ENCODE measurements at places on chromosomes 16 and 17.

GRCh38 chr17:39205112-39205526 lies 5.0 kb downstream of the RPL19 start:
- DNase-seq, result no peak

DNA sequence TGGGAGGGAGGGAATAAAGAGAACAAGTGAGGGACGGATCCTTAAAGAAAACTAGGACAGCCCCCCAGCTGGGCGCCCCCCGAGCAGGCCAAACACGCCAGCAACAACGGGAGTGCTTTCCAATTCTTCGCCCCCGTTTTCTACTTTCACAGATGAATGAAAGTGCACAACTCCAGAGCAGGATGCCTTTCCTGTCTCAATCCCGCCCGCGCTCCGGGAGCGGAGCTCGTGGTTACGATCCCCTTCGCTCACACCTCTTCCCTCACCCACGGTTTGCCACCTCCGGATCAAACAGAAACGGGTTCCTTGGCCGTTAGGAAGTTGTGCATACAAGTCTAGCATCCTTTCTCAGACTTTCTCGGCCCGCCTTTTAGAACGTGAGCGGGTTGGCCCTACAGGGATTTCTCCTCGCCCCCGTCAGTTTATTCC lies 680 bp downstream of the SKA2 start:
- DNase-seq, result no peak

GRCh38 chr17:44251062-44251461 lies 16.9 kb downstream of the SLC4A1 start:
- no peak for DNase-seq

- DNase-seq, result no peak
Measured at GRCh38 chr17:1179112-1179817, 516 bp downstream of the ABR start.

DNA sequence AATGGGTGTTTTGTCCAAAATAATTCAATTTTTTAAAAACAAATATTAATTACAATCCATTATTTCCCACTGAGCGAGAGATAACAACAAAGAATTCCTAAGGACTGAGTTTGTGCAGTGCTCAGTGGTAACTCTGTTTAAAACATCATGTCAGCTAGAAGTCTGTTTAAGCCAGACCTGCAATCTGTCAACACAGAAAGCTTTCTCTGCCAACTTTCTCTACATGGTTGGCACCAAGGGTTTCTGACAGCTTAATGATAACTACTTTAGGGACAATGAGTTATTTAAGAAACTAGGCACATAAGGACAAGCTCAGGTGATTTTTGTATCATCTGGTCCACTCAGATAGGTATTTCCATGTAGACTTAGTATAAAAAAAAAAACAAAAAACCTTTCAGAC lies 81.8 kb downstream of the WDR59 start:
- no peak for DNase-seq

GRCh38 chr16:81283044-81283443 lies 31.7 kb upstream of the GAN start:
- DNase-seq, result no peak

DNA sequence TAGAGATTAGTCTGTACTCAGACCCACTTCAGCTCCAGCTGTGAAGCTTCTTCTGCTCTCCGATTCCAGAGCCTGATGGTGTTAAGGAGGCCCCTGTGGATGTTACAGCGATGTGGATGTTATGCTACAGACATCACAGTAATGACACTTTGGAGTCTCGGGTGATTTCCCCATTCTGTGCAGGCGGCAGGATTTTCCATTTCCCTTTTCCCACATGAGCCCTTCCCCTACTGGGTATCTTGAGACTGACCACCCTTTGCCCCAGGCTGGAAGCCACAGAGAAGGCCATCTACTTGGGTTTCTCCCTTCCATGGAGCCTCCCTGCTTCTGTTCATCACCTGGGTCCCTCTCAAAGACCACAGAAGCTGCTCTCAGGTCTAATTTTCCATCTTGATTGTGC lies 78.3 kb downstream of the KCNJ12 start:
- no peak for DNase-seq

- no peak for DNase-seq
Measured at GRCh38 chr17:65786479-65786878, 225.0 kb upstream of the AXIN2 start.

DNA sequence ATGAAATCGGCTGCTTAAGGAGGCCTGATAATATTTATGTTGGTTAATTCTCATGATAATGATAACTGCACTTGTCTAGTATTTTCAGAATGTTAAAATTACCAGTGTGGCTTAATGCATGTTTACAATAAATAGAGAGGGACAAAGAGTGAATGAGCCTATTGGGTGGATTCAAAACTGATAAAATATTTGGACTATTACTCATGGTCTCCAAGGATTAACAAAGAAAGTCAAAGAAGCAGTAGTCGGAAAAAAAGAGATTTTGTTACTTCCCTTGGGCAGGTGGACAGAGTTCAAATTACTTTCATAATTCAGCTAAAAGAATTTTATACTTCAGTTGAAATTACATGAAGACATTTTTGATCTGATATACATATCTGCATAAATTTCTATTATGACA lies 258.2 kb upstream of the PMFBP1 start:
- no peak for DNase-seq

- DNase-seq, result no peak
Measured at GRCh38 chr17:74240618-74241205, 27.3 kb downstream of the TTYH2 start.

GRCh38 chr16:23673971-23674614 lies 4.6 kb upstream of the PLK1 start:
- no peak for DNase-seq

DNA sequence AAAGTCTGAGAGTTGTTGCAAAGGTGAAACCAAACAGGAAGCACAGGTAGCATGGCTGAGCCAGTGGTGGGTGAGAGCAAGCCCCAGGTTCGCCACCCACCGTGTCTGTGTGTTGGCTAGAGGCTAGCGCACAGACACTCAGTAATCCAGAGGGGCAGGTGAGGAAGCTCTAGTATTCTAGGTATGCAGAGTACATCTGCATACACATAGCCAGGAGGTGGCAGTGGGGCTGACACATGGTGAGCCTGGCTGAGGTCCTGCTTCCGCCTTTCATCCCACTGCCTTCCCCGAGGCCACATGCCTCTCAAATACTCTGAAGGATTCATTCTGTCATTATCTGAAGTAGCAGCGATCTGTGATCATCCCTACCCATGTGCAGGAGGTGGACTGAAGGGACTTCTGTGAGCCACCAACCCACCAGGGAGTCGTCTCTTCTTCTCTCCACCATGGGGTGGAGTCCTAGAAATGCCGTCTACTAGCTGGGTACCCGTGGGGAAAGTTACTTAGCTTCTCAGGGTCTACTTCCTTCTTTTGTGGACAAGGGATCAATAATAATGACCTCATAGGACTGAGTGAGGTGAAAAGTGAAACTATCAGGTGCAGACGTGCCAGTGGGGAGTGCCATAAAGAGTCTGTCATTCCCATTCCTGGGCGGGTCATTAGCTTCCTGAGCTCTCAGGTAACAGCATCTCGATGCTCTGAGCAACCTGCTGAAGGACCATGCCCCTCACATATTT lies 36.0 kb upstream of the ICAM2 start:
- DNase-seq, result no peak

GRCh38 chr17:35714988-35715387 lies 16.5 kb upstream of the RASL10B start:
- no peak for DNase-seq

GRCh38 chr16:68752602-68753001 lies 15.5 kb downstream of the CDH1 start:
- no peak for DNase-seq

- DNase-seq, result peak; percentile 5
Measured at GRCh38 chr17:61251939-61252865, 147.4 kb upstream of the TBX2 start.

DNA sequence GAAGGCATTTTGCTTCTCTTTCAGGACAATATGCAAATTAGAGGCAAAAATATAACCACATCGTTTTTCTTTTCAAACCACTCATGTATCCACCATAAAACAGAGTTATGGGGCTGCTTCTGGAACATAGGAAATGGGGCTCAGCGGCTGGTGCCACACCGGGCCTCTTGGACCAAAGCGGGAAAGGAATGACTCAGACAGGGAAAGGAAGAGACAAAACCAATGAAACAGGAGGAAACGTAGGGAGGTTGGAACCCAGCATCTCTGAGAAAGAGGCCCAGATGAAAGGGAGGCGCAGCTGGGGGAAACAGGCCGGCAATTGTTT lies 28.5 kb downstream of the CUEDC1 start:
- no peak for DNase-seq

GRCh38 chr16:30474684-30475083 lies 2.1 kb downstream of the ITGAL start:
- DNase-seq, result no peak

Data from activated CD8-positive, alpha-beta memory T cell treated with anti-CD3 and anti-CD28 coated beads for 1 hour (primary cell).